ENCODE measurements at places on chromosomes 5 and 9.

DNA sequence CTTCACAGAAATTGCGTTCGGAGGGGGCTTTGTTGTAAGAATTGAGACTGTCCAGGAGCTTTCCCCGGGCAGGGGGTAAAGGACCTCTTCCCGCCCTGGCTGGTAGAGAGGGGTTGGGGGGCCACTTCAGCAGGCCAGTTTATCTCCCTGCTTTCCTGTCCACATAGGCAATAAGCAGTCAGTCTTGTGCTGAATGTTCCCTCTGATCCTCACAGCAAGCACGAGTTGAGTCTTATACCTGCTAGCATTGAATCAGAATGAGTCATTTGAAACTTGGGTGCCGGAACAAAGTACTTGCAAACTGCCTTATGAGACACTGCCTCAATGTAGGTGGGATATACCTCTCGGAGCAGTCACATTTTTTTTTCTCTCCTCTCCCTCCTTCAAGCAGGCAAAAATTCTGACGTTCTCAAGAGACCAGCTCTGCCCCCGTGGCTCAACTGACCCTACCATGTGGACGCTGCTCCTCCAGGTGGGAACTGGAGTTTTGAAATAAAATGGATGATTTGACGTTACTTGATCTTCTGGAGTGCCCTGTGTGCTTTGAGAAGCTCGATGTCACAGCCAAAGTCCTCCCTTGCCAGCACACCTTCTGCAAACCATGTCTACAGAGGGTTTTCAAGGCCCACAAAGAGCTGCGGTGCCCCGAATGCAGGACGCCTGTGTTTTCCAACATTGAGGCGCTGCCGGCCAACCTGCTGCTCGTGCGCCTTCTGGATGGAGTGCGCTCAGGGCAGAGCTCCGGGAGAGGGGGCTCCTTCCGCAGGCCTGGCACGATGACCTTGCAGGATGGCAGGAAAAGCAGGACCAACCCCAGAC, 1.3 kb downstream of the SH3RF2 start:
- DNase-seq = no peak

- no peak for DNase-seq
These were observed 7.4 kb downstream of the SEMA5A start for GRCh38 chr5:9538504-9538903.

DNA sequence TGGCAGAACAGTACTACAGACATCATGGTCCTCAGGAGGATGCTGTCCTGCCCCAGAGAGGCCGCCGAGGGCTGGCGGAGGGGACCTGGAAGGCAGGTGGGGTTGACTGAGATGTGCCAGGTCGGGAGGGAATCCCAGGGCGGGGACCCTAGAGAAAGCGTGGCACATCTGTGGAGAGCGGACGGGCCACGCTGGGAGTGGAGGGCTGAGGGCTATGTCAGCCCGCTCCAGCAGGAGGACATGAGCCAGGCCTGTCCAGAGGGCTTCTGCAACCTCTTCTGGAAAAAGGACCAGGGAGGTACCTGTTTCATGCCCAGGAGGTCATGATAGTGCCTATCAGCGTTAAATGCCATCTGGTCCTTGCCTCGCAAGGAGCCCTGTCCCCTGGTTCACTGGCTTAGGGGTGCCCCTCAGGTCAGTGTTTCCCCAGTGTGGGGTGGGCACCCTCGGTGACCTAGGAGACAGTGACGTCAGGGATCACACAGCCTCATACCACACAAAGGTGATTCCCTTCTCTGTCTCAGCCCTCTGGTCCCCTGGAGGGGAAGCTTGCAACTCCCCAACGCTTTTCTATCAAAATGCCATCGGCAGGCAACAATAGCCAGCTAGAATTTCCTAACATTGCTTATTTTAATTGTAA, 103.6 kb upstream of the IER5L start:
- DNase-seq = no peak

DNA sequence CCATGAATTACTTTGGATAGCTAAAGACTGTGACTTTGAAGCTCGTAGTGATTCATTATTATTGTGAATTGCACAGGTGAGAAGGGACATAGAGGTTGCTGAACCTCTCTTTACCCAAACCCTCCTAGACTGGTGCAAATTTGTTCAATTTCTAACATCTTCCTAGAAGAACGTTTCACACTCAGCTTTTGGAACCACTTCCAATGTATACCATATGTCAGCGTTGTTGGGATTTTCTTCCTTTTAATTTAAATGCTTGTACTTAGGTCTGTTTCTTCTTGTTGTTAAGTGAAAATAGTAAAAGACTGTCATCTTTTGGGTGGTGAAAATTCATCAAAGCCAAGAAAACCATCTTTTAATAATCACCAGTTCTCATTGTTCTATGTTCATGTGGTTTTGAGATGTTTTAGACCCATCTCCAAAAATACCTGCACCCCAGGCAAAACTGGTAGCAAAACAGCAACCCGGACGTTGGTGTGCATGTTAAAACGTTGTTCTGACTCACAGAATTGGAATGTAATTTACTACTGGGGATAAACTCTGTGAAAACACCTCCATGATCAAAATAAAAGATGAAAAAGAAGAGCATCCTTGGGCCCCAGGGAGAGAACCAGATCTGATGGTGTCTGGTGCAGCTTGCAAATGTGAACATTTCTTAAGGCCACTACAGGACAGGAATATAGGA, 238.3 kb downstream of the NPR3 start:
- no peak for DNase-seq

- no peak for DNase-seq
These were observed 157.9 kb upstream of the ALDH1B1 start for GRCh38 chr9:38234479-38235170.

DNA sequence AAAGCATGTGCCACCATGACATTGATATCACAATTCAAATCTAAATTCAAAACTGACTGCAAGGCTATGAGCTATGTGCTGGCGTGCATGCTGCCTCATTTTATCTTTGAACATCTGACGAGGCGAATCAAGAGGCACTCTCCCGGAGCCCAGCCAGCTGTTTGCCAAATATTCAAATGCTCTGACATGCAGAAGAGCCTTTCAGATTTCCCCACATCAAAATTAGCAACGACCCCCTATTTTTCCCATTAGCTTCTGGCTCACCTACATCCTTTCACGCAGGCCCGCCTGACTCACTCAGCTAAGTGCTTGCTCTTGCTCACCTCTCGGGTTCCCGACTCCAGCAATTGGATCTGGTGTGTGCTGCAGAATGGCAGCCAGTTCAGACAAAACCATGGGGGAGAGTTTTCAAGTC, 159.0 kb downstream of the NR2F1-AS1 start:
- DNase-seq = no peak

DNA sequence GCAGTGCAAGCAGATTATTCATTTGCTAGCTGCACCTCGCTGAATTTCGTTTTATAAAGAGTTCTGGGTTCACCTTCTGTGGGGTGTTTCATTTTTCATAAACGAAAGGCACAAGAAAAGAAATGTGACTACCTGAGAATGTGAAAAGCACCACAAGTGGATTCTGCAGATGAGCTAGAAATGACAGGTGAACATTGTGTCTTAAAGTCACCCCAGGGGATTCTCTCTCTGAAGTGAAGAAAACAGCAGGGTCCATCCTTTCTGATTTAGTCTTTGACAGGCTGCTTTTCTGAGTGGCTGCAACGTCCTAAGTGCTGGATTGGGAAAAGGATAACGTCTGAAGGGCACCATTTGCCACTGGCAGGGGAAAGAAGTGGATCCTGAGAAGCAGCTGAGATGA, 469.3 kb downstream of the SPATA31D1 start:
- no peak for DNase-seq

DNA sequence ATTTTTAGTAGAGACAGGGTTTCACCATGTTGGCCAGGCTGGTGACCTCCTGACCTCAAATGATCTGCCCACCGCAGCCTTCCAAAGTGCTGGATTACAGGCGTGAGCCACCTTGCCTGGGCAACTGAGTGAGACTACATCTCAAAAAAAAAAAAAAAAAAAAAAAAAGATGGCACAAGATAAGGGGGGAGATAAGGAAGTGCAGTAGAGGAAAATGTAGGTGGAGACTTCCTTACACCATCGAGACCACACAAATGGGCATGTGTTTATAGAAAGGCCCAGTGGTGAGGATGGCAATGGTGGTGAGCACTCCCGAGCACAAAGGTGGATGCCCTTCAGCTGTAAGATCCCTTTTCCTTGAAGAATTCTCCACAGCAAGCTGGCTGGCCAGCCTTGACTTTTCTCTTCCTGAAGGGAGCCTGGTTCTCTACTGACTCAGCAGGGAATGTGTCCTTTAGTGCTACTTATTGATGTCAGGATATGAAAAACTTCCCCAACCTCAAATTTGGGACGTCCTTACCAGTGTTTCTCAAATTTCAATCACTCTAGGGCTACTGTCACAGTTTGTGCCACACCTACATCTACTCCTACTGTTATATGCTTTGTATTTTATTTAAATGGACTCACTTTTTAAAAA, 28.2 kb downstream of the ERGIC1 start:
- no peak for DNase-seq

All from keratinocyte (primary cell).